Transverse colon (tissue), 4 donors: ENCODE measurements at places on chromosomes 2 and 18.

GRCh38 chr2:164735309-164735919 is 106.2 kb downstream of the COBLL1 start:
- DNase-seq, result no peak
- no peak overlapping the region for H3K27ac ChIP-seq
- H3K36me3 ChIP-seq, result no peaks in the 10 kb centered on the region

GRCh38 chr2:173544641-173545363 is 190.1 kb downstream of the CDCA7 start:
- DNase-seq, result peak; percentile 33
- no peaks in the 10 kb centered on the region for H3K27me3 ChIP-seq
- H3K4me1 ChIP-seq, result no peaks in the 10 kb centered on the region
- no peak overlapping the region for H3K4me3 ChIP-seq
- H3K27ac ChIP-seq, result peak overlapping the region; percentile 43

DNA sequence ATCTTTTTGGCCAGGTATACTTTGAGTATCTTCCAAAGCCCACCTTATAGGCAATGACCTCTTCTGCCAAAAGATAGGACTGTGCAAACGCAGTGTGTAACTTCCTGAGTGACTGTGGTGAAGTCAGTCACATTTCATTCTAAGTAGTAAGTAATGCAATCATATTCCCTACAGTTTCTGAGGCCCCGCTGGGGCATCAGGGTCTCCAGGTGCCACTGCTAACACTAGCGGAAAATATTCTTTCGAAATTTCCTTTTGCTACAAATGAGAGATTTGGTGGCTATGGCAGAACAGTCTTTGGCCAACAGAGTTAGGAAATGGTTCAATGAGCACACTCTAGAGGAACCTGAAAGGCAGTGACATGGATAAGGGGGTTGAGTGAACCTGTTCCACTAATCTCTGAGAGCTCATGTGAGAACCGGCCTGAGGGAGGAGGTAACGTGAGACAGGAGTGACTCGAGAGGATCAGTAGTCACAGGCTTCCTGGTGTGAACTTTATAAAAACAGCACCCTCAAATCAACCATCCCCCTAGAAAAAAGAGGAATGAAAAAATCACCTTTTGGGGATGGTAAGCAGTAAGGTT is 102.6 kb upstream of the LPIN2 start:
- H3K36me3 ChIP-seq, result no peaks in the 10 kb centered on the region
- no peak overlapping the region for H3K4me3 ChIP-seq
- H3K4me1 ChIP-seq, result peaks cover 14% of the 10 kb centered on the region
- no peak for DNase-seq
- no peaks in the 10 kb centered on the region for H3K27me3 ChIP-seq

DNA sequence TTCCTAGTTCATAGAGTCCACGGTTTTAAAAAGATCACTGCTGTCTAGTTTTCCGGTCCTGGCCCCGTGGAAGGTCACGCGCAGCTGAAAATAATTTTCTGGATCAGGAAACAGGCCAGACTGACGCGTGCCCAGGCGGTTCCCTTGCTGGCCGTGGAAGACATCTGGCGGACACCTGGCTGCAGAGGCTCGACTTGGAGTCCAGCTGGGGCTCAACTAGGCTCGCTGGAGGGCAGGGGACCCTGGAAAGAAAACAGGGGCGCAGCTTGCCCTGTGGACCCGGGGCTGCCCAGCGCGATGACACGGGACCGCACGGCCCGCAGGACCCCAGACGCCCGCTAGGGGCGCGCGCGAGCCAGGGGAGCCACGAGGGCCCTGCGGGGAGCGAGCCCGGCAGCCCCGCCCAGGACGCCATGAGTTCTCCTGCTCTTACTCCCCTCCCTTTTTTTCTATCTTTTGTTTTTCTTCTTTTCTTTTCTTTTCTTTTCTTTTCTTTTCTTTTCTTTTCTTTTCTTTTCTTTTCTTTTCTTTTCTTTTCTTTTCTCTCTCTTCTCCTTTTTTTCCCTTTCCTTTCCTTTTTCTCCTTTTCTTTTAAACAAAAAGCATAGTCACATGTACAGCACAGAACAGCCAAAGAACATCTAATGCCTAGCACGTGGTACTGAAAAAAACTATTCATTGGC is 43.2 kb upstream of the UBE2F start:
- no peaks in the 10 kb centered on the region for H3K27me3 ChIP-seq
- no peaks in the 10 kb centered on the region for H3K36me3 ChIP-seq
- peaks cover 4% of the 10 kb centered on the region for H3K4me1 ChIP-seq
- peak overlapping the region; percentile 17 for H3K4me3 ChIP-seq
- H3K27ac ChIP-seq, result peak overlapping the region; percentile 48

GRCh38 chr2:47708801-47709499 is 74.0 kb upstream of the MSH6 start:
- no peak for DNase-seq
- no peaks in the 10 kb centered on the region for H3K4me1 ChIP-seq
- no peak overlapping the region for H3K27ac ChIP-seq
- H3K36me3 ChIP-seq, result no peaks in the 10 kb centered on the region

- H3K27me3 ChIP-seq, result no peaks in the 10 kb centered on the region
- H3K36me3 ChIP-seq, result no peaks in the 10 kb centered on the region
Observed at GRCh38 chr2:231590614-231591013, 2.0 kb upstream of the TEX44 start.

DNA sequence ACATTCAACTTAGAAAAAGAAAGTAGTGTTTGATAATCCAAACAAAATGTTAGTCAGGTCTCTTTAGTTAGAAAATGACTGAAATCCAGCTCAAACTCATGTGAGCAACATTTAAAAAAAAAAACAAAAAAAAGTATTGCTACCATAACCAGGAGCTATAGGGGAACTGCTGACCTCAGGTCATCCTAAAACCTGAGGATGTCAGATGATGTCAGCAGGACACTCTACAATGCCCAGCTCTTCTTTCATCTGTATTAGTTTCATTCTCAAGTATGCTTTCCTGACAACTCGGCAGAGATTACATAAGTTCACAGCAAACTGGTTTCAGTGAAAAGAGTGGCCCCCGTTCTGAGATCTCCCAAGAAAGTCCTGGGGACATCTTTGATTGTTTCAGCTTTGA is 4.2 kb upstream of the ESCO1 start:
- H3K4me1 ChIP-seq, result no peaks in the 10 kb centered on the region
- DNase-seq, result no peak
- no peak overlapping the region for H3K27ac ChIP-seq
- H3K4me3 ChIP-seq, result no peak overlapping the region

GRCh38 chr2:233839447-233839820 is 14.9 kb downstream of the HJURP start:
- H3K27me3 ChIP-seq, result no peaks in the 10 kb centered on the region
- no peak overlapping the region for H3K4me3 ChIP-seq
- no peaks in the 10 kb centered on the region for H3K4me1 ChIP-seq
- H3K27ac ChIP-seq, result no peak overlapping the region
- H3K36me3 ChIP-seq, result no peaks in the 10 kb centered on the region
- DNase-seq, result no peak

- H3K4me3 ChIP-seq, result no peak overlapping the region
- DNase-seq, result no peak
- no peak overlapping the region for H3K27ac ChIP-seq
- H3K36me3 ChIP-seq, result no peaks in the 10 kb centered on the region
Observed at GRCh38 chr2:119230219-119231185, 6.9 kb downstream of the STEAP3 start.

DNA sequence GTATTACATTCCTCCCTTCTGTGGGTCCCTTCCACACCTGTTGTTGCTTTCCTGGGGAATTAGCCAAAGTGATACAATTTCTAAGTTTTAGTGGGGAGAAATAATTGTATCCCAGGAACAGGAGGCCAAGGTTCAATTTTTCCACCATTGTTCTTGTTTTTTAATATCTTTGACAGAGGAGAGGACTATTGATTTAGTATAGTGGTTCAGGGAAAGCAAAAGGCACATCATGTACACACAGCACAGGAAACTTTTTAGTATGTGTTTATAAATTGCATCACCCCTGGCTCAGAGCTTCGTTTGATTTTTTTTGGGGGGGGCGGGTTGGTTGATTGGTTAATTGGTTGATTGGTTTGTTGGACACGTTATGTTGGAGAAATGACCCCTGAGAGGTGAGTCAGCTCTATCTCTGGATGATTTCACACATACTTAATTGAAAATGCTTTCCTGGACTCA is 431.6 kb downstream of the PID1 start:
- no peak for DNase-seq
- no peak overlapping the region for H3K27ac ChIP-seq
- no peaks in the 10 kb centered on the region for H3K4me1 ChIP-seq
- no peak overlapping the region for H3K4me3 ChIP-seq

- no peaks in the 10 kb centered on the region for H3K4me1 ChIP-seq
- DNase-seq, result no peak
- H3K36me3 ChIP-seq, result no peaks in the 10 kb centered on the region
- no peaks in the 10 kb centered on the region for H3K27me3 ChIP-seq
Observed at GRCh38 chr2:179619947-179620467, 241.4 kb downstream of the ZNF385B start.

DNA sequence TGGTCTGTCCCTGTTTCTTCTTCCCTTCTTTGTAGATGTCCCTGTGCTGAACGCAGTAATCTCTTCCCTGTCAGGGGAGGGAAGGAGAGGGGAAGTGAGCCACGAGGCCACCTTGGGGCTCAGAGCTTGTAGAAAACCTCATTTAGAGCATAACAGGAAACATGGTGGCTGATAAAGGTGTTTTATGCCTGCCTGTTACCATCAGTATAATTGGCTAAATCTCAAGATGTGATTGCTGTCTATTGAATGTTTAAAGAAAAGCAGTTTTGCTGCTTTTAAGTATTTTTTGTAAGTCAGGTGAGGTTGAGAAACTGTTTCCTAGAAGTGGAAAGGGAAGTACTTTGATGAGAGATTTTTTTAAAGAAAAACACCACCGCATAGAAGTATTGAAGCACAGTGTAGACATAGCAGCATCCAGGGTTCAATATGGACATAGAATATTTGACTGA is 59.7 kb upstream of the PDK1 start:
- DNase-seq, result no peak
- H3K27me3 ChIP-seq, result no peaks in the 10 kb centered on the region
- H3K4me1 ChIP-seq, result no peaks in the 10 kb centered on the region
- H3K4me3 ChIP-seq, result no peak overlapping the region
- H3K27ac ChIP-seq, result peak overlapping the region; percentile 2

DNA sequence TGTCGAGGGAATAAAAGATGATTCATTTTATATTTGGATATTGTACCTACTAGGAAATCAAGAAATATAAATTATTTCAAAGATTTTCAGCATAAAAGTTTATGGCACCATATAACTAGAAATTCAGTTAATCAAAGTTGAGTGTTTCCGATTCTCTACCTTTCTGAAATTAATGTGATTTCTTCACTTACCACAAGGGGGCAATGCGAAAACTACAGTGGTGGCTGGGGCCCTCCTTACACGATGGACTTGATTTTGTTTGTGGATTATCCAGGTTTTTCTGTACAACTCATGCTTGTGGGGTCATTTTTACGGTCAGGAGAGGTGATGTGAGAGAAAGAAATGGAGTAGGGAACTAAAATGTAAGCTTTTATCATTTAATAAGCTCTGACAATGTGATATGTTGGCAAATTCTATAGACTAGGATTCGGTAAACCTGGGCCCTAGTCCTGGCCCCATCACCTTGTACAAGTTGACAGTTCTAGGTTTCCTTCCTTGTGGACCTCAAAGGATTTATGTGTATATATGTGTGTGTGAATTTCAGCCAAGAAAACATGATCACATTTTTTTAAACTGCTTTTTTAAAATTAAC is 47.6 kb downstream of the G6PC2 start:
- no peak overlapping the region for H3K4me3 ChIP-seq
- H3K27ac ChIP-seq, result no peak overlapping the region
- no peaks in the 10 kb centered on the region for H3K36me3 ChIP-seq
- no peaks in the 10 kb centered on the region for H3K4me1 ChIP-seq
- H3K27me3 ChIP-seq, result no peaks in the 10 kb centered on the region
- no peak for DNase-seq

DNA sequence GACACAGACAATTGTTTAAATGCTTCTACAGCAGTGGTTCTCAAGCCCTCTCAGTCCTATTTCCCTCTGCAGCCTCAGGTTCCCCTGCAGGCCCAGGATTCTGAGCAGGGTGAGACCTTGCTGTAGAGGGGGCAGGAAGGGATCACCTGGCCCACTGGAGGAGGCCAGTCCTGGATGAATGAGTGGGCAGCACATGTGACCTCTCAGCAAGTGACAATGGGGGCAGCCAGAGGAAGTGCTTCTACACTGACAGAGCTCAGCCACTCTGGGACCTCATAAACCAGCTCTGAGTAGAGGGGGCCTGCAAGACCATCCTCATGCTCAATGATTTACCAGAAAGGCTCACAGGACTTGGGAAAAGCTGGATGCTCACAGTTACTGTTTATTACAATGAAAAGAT is 63.2 kb downstream of the ASB1 start:
- H3K27me3 ChIP-seq, result no peaks in the 10 kb centered on the region
- H3K4me1 ChIP-seq, result no peaks in the 10 kb centered on the region
- no peak overlapping the region for H3K4me3 ChIP-seq
- DNase-seq, result no peak
- H3K36me3 ChIP-seq, result no peaks in the 10 kb centered on the region
- H3K27ac ChIP-seq, result no peak overlapping the region

DNA sequence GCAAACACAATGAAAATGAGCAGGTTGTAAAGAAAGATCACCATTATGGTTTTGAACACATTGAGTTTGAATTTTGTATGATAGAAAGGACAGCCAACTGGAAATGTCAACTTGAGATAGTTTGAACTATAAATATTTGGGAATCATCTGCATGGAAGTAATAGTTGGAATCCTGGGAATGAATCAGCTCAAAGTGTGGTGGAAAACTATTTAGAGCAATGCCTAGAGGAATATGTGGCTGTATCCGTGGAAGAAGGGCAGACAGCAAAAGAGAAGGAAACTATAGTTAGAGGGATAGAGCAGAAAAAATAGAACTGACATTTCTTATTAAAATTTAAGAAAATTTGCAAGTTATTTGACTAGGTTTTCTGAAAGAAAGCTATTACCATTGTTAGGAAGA is 112.5 kb upstream of the OTX1 start:
- no peak overlapping the region for H3K27ac ChIP-seq
- no peak for DNase-seq
- H3K36me3 ChIP-seq, result no peaks in the 10 kb centered on the region
- no peaks in the 10 kb centered on the region for H3K4me1 ChIP-seq
- no peak overlapping the region for H3K4me3 ChIP-seq

DNA sequence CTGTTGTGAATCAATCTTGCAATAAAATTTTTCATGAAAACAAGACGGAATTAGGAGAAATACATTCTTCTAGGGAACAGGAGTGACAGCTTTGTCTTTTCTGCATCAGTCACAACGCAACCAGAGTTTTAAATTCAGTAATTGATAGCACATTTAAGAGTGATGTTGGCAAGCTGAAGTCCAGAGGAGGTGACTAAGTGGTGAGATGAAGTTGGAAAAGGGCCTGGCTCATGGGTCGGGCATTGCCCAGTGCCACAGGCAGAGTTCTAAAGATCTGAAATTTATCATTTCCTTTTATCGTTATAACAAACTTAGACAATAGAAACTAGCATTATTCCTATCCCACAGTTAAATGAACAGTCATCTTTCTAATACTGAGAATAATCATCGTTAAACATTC is 764.6 kb upstream of the ZEB2 start:
- no peak for DNase-seq
- H3K4me3 ChIP-seq, result no peak overlapping the region
- H3K4me1 ChIP-seq, result no peaks in the 10 kb centered on the region
- no peaks in the 10 kb centered on the region for H3K27me3 ChIP-seq
